NCI-H510A (cell line): ENCODE measurements at places on chromosomes 3 and 15.
A peak's percentile ranks its signal among the peaks of the same experiment; 100 is the strongest.

DNA sequence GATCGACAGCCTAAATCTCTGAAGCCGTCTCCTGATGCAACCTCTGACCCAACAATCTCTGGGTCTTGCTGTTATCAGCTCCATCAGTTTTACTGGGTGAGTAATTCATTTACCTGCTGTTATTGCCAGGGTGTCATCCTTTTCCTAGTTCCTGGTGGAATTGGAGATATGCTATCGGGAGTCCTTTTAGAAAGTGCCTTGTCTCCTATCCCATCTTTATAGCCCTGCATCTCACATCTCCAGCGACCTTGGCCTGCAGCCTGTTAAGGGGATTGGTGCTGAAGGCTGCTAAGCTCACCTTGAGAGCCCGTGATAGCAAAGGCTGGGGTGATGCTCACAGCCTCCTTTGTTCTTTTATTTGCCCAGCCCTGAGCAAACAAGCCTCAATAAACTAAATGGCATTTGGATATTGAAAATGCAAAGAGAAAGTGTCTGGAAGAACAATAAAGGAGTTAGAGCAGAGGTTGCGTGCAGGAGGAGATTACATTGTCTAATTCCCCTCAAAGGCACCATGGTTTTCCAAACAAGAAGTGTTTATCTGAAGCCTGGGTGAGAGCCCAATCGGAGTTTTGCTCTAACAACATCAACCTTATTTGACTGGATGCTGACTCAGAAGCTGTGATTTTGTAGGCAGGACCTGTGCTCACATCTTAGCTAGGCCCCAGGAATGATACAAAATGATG is 101.8 kb downstream of the RPLP1 start:
- DNase-seq: peak; percentile 49

GRCh38 chr15:96330450-96331143 is at the start of gene NR2F2:
Gene NR2F2 (plus strand): TSS chr15:96330700. CDS start chr15:96332106, 1,406 bp downstream.
- DNase-seq: peak; percentile 90

DNA sequence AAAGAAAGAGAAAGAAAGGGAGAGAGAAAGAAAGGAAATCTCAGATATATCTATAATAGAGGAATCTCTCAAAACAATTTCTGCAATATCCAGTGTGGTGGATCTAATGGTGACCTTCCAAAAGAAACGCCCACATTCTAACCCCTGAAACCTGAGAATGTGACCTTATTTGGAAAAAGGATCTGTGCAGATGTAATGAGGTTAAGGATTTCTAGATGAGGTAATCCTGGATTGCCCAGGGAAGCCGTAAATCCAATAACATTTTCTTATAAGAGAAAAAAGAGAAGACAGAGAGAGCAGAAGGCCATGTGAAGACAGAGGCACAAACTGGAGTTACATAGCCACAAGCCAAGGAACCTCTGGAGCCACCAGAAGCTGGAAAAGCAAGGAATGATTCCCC is 307.6 kb downstream of the ZBTB20 start:
- DNase-seq: no peak

DNA sequence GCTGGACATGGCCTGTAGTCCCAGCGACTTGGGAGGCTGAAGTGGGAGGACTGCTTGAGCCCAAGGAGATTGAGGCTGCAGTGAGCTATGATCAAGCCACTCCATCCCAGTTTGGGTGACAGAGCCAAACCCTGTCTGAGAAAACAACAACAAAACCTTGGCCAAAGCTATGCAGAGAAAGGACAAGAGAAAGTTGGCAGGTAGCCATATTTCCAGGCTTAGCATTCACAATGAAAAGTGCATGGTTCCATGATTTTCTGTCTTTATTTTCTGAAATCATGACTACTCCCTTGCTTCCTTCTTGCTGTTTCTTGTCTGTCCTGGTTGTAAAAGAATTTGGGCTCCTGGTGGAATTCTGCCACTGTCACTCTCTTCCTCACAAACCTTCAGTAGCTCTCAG is 284.6 kb upstream of the C2CD4B start:
- DNase-seq: no peak

DNA sequence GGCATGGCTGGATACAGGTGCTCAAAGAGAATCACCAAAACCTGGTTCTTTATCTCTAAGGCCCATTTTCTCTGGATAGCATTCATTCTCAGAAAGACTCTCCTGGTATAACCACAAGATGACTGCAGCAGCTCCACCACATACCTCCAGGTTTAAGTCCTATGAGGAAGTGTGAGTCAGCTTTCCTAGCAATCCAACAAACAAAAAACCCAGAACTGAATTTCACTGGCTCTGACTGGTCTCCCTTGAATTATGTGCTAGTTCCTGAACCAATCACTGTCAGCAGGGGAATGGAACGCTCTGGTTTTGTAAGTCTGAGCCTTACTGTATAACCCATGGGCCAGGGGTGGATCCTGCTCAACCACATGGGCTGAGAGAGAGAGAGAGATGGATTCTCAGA is 27.2 kb downstream of the MRPL46 start:
- DNase-seq: no peak

DNA sequence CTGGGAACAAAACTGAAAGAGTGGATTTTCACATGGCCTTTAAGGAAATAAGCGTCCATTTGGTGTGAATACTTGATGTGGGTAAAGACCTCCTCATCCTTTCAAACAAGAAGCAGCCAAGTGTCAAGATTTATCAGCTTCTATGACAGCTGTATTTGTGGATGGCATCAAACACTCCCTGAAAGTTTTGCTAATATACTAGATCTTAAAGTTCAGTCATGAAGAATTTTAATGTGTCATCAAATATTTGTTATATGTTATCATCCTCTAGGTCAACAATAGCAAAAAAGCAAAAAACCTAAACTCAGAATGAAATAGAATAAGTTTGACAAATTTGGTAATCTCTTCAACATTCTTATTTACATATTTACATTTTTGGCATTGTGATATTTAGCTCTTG is 29.1 kb upstream of the LYSMD4 start:
- no peak for DNase-seq

DNA sequence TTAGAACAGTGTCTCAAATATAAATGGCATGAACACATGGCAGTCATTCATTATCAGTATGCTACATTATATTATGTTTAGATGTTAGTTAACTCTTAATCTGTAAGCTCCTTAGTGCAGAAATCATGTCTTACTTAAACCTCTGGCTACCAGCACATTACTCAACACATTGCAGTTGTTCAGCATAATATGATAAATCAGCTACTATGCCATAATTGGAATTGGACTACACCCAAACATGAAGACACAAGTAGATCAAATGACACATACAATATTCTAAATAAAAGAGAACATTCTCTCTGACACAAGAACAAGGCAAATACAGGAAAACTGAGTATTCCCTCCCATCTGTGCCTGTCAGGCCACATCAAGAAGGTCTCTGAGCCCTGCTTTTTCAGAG is 116.1 kb downstream of the PCCB start:
- no peak for DNase-seq

GRCh38 chr3:149784064-149784704 is 8.2 kb downstream of the ANKUB1 start:
- no peak for DNase-seq

- DNase-seq: no peak
These were observed 99.2 kb downstream of the CACNA1D start for GRCh38 chr3:53593611-53594010.

DNA sequence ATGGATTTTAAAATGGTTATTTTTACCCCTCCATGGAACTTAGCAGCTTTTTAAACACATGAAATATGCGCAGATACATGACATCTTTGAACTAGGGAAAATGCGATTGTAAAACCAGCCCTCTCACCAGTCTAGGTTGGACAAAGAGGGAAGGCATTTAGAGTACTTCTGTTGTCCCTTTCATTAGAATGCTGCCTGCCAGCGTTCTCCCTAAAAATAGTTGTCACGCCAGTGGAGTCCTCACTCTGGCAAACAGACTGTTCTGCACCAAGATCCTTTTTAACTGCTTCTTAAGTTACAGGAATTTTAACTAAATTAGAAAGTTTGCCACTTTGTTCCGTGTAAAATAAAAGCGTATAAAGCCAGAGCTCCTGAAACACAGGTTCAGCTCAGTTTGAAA is 295.3 kb downstream of the VPS13C start:
- DNase-seq: no peak

DNA sequence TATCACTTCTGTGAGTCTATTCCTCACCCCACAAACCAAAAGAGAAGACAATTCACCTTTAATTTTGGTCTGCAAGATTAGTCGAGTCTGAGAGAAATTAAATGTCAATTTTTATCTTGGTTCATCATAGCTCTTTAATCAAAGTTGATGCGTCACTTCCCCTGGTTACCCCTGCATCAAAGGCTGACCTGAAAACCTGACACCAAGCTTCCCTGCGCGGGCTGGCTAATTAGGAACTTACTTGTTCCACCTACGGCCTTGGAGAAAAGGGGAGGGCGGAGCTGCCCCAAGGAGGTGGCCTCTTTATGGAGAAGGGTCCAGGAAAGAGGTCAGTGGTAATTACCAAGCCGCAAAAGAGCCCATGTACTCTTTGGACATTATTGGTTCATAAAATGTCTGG is 218.4 kb downstream of the ARRDC4 start:
- no peak for DNase-seq

DNA sequence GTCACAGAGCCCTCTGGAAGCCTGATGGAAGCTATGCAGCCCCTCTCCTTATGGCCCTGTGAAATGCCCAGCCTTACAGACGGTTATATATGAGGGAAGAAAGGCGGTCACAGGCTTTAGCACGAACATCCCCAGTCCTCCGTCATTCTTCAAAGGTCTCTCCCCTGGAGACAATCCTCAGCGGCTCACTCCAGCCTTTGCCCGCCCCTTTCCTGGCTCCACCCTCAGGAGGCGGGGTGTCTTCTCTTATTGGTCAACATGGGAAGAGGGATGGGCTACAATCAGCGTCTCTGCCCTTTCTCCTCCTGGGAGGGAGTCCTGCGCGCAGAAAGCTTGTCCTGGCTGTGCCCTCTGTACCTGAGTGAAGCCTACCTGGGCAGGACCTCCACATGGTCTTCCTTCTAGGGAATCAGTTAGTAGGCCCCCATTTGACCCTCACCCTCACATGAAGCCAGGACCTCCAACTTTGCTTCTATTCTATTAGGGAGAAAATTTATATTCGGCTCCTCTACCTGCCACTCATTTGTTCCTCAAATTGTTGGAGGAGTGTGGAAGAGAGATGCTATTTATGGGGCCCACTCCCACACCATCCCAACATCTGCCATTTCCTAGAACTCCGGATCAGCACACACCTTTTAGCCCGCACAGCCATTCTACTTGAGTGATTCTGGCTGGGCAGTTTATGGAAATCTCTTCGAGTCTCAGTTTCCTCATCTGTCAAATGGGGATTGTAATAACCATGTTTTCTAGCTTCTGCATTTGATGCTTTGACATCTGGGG is 112.9 kb upstream of the SLC6A11 start:
- no peak for DNase-seq

DNA sequence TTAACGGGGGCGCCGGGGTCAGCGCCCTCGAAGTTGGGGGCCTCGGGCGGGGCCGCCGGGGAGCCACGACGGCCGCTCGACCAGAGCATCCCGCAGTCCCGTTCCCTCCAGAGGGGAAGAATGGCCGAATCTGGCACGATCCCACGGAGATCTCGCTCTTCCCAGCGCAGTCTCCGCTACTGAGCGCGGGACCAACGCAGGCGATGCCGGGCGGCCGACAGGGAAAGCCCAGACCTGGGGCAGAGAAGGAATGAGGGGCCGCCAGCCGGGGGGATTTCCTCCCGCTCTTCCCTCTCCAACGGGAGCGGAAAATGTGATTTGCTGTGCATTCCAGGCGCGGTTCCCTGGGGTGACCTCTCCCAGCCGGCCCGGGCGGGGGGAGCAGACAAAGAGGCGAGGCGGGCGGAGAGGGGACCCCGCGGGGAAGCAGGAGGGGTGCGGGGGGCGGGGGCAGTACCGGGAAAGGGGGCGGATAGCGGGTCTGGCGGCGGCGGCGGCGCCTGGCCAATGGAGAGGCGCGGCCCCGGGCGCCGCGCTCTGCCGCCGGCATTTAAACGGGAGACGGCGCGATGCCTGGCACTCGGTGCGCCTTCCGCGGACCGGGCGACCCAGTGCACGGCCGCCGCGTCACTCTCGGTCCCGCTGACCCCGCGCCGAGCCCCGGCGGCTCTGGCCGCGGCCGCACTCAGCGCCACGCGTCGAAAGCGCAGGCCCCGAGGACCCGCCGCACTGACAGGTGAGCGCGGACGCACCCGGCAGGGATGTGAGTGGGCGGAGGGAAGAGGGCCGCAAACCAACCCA is at the start of gene GREM1:
Gene GREM1, plus strand, starts transcription at position 579 of the 801 bp plus-strand sequence. CDS start 12,687 bp downstream, outside the sequence.
- DNase-seq: no peak

- no peak for DNase-seq
These were observed 94.2 kb downstream of the SLC9A9 start for GRCh38 chr3:143754090-143754489.

DNA sequence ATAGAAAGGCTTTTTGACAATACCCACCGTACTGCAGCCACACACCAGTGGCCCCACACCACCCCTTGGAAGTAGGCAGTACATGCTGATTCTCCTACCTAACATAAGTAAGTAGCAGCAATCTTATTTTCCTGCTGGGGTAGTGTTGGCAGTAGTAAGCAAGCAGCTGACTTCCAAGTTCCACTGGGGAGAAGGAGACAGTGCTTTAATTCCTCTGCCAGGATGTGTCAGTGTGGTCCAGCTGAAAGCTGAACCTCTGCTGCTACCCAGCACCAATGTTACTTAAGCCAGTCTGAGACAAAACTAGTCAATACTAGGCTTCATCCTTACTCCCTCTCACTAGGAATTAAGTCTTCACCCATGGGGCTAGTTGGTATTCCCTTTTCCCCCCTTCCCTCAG is 74.7 kb downstream of the DZIP3 start:
- DNase-seq: no peak

- DNase-seq: no peak
These were observed 227.7 kb upstream of the TPRG1 start for GRCh38 chr3:188944108-188944507.

- no peak for DNase-seq
These were observed 76.2 kb downstream of the CCK start for GRCh38 chr3:42189736-42190135.

- no peak for DNase-seq
These were observed 964 bp downstream of the NRROS start for GRCh38 chr3:196640297-196641018.

- DNase-seq: no peak
These were observed 33.0 kb upstream of the HHATL start for GRCh38 chr3:42735615-42736014.

DNA sequence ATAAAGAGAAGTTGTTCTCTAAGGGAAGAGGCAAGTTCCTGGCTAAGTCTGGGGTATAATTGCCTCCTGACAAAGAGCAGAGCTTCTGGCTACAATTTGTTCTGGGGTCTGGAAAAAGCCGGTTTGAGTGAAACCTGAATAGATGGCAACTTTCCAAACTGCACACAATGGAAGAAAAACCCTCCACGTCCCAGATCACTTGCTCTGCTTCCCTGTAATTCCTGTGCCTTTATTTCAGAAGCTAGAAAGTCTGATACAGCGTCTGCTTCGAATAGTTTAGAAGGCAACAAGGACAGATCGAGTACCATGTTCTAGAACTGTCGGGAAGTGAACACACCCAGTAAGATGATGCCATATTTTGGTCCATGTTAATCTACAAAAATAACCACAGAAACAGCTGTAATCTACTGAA is 1.6 kb upstream of the WDR82 start:
- no peak for DNase-seq

DNA sequence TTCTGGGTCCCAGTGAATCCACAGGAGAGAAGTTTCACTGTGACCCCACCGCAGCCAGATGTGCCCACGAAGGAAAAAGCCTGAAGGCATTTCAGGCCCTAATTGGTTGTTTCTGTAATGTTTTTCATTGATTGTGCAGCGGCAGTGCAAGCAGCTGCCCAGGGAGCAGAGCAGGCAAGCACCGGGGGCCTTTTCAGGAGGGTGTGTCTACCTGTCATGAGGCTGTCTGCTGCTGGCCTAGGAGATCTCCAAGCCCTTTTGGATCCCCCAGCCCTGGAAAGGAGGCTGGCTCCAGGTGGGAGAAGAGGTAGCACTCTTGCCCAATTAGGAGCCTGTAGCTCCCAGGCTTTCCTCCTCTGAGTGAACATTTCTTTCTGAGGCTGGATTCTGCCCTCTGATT is 108.8 kb downstream of the EPHB1 start:
- DNase-seq: no peak
